Mesenteric fat pad (tissue), 1 donor: ENCODE measurements at places on chromosomes 3 and 15. TPM values are rescaled to one million over a fixed set of nuclear protein-coding genes. Genes with fewer than 3 reads are reported as not detected.

SUCNR1 gene
- total RNA-seq = 1.8 TPM

PLIN1 gene
- total RNA-seq = 1,691 TPM

SAMD7 gene
- total RNA-seq = not detected

XCR1 gene
- 0.16 TPM for total RNA-seq

DNA sequence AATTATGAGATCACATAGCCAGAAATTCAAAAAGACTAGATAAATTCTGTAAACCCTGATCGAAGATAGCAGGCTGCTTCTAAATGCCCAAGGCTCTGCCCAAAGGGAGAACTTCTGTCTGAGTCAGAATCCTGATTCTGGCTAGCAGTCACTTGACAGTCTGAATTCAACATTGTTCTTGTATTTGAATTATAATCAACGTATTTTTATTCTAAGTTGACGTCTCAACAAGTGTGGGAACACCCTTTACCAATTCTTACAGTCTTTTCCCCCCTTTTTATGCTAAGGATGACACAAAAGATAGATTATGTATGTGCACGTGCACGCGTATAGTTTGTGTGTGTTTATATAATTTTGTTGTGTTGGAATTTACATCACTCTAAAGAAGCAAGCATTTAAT lies 552.8 kb downstream of the NAALADL2 start:
- DNase-seq = no peak

DNA sequence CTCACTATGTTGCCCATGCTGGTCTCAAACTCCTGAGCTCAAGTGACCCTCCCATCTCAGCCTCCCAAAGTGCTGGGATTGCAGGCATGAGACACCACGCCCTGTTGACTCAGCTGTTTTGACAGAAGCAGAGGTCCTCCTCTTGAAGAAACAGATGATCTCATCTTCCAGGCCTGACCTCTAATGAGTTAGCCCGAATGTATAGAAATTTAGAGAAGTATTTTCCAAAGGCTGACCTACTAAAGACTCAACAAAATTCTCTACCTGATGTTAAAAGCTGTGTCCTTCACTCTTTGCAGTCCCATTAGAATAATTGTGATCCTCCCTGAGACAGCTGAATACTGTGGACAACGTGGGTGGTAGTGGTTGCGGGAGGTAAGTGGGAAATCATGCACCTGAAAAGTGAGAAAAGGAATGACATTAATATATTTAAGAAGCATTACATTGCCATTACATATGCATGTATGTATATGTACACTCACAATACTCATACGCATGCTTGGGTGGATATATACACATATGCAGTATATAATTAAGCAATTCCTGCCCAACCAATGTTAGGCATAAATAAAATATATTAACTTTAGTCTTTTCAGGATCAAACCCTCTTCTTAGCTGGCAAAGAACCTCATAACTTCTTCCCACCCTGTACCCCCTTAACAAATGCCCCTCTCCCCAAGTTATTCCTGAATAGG lies 204.6 kb upstream of the NR2F2 start:
- DNase-seq = no peak

- no peak for DNase-seq
Observed at GRCh38 chr3:125310623-125311081, 64.5 kb downstream of the ZNF148 start.
